ENCODE measurements at places on chromosomes 12 and 14.

- no peak for DNase-seq
Measured at GRCh38 chr12:3834774-3835173, 38.4 kb downstream of the PARP11 start.

- no peak for DNase-seq
Measured at GRCh38 chr12:113452458-113452857, 19.2 kb downstream of the LHX5 start.

- no peak for DNase-seq
Measured at GRCh38 chr14:77347751-77348150, 26.9 kb downstream of the GSTZ1 start.

DNA sequence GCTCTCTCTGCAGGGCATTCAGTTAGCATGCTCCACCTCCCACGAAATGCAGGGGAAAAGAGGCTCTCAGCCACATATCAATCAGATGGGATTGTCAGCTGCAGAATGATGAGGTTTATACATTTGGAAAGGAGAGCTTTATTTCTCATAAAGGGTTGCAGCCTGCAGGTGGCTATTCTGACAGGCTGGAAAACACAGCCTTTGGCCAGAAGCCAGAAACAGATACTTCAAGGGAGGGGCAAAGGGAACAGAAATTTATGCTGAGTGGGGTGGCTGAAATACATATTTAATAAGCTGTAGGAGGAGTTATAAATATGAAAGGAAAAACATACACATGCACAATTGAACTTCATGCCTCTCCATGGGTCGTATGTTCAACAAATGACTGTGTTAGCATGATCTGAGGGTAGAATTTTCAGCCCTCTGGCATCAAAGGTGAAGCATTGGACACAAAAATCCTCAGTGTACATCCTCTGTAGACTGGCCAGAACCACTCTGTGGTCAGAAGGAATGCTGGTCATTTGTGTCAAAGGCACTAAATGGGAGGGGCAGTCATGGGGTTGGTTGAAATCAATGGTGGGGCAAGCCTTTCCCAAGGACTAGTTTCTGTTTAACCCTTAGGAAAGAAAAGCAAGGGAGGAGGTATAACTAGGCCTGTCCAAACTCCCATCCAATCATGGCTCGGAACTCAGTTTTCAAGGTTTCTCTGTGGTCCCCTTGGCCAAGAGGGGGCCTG is 62.4 kb downstream of the TMX1 start:
- no peak for DNase-seq

DNA sequence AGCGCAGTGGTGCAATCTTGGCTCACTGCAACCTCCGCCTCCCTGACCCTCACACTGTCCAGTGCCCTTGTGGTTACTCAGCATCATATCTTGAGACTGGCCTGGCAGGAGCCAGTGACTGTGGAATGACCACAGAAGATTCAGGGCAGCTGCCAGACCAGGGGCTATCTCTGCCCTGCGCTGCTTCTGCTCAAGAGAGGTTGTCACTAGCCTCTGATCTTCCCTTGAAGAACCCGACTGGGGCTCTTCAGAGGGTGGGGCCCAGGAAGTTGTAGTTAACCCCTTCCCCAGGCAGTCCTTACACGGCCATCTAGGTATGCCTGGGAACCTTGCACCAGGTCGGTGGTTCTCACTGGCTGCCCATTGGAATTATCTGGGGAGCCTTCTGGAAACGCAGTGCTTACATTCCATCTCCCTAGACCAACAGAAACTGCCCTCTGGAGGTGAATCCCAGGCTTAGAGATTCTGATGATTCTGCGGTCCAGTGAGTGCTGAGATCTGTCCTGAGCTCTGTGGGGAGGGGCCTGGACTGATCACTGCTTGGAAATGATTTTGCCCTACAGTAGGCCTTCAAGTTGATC is 41.4 kb downstream of the PLEKHG3 start:
- DNase-seq: no peak

GRCh38 chr14:70130482-70130881 is 58.3 kb downstream of the SLC8A3 start:
- DNase-seq: no peak

DNA sequence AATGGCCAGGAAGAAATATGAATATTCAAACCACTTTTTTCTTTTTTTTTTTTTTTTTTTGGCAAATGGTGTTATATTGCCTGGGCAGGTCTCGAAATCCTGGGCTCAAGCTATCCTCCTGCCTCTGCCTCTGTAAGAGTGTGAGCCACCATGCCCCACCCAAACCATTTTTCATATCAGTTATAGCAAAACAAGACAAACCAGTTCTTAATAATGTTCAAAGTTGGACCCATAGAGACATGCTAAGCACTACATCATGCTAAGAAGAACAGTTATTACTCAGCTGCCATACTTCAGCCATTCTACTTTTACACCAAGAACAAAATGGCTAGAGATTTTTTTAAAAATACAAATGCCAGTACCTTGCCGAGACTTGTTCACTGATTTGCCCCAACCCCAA is 25.5 kb downstream of the EIF2S1 start:
- no peak for DNase-seq

- DNase-seq: no peak
Measured at GRCh38 chr12:22477894-22478287, 66.5 kb downstream of the C2CD5 start.

DNA sequence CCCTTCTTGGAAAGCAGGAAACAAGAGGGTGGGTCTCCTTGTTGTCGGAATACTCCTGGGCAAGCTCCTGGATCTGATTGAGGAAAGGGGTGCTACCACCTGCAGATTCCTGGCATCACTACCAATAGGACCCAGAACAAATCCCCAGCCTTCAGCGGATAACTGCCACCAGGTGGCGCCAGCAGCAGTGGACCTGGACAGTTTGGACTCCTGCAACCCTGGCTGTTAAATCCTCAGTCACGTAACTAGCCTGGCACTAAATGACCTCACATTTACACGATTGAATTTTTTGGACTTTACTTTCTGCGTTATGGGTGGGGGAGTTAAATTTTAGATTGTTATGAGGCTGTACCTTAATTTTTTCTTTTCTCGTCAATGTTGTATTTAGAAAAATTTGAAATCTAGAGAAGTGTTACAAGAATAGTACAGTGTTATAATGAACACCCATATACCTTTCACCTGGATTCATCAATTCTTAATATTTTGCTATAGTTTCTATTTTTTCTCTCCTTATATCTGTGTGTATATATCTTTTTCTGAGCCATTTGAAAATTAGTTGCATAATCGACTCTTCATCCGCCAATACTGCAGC is 95.6 kb downstream of the GAS2L3 start:
- DNase-seq: peak; percentile 67

GRCh38 chr12:2284321-2284813 is 231.6 kb downstream of the CACNA1C start:
- DNase-seq: no peak

DNA sequence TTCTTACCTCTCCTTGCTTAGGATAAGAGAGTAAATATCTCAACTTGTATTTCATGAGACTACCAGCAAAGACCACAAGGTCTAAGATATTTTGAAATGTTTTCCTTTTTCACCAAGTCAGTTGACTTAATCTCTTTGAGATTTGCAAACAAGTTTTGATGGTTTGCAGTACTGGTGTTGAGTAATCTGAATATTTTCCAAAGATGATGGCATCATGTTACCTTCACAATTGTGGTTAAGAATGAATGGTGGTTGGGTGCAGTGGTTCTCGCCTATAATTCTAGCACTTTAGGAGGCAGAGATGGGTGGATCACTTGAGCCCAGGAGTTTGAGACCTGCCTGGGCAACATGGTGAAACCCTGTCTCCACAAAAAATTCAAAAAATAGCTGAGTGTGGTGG is 225.7 kb downstream of the TMTC2 start:
- DNase-seq: no peak

- no peak for DNase-seq
Measured at GRCh38 chr12:3083241-3083920, 6.2 kb downstream of the TSPAN9 start.

GRCh38 chr12:127625176-127625771 is 641.7 kb upstream of the TMEM132C start:
- DNase-seq: no peak

- DNase-seq: no peak
Measured at GRCh38 chr12:10241727-10242126, 29.1 kb downstream of the GABARAPL1 start.

- DNase-seq: no peak
Measured at GRCh38 chr14:69274321-69274720, 14.4 kb downstream of the GALNT16 start.

GRCh38 chr14:96247031-96247430 is 9.0 kb upstream of the BDKRB1 start:
- DNase-seq: peak; percentile 20

DNA sequence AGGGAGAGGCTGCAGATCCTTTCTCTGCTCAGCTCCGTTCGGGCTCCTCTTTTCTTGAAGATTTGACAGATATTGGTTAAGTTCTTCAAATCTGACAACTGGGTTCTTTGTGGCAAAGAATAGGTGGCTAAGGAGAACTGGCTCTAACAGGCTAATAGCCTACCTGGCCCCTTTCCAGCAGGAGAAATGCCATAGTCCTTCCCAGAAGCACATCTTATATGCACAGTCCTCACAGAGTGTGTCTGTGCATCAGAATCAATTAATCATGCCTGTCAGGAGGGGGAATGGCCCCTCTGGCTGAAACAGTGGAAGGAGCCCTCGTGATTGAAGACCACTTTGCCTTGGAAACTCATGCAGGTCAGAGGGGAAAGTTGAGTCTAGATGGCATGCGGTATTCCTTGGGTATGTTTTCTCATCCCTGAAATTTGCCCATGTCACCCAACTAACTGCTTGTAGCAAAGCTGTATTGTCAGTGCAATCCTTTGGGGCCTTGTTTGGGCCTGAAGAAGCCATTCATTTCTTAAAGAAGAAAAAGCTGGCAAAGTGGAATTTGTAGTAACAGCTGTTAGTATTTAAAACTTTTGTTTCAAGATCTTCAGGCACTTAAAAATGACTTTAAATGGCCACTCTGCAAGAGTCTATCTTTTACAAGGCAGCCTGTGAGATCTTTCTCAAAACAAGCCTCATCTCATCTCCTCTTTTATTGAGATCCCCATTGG is 251.5 kb downstream of the ZFP36L1 start:
- no peak for DNase-seq

DNA sequence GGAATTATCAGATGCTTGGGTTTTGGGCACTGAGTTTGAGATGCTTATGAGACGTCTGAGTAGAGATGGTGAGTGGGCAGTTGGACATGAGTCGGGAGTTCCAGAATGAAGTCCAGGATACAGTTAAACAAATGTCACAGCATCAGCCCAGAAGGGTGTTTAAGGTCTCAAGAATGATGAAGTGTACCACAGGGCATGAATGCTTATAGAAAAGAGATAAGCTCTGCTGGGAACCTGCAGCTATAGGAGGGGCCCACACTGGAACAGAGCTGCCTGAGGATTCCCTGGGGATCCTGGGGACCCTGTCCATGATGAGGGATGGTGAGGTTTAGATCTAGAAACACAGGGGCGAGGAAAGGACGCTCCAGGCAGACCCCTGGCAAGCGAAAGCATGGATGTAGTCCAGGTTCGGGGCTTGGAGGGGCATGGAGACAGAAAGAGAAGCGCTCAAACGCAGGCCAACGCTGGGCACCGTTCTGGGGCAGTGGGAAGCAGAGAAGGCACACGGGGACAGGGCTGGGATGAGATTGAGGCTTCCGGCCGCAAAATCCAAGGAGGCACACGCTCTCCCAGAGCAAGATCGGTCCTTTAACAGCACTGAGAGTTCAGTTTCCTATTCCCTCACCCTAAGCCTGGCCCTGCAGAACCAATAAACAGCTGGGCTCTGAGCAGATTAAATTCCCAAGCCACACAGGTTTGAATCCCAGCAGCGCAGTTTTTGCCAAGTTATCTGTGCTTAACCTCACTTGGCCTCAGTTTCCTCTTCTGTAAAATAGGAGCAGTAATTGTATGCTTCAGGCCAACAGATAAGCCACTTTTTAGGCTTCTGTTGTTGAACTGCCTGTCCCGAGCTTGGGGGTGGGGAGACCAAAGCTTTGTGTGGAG is 52.9 kb downstream of the EID3 start:
- no peak for DNase-seq

DNA sequence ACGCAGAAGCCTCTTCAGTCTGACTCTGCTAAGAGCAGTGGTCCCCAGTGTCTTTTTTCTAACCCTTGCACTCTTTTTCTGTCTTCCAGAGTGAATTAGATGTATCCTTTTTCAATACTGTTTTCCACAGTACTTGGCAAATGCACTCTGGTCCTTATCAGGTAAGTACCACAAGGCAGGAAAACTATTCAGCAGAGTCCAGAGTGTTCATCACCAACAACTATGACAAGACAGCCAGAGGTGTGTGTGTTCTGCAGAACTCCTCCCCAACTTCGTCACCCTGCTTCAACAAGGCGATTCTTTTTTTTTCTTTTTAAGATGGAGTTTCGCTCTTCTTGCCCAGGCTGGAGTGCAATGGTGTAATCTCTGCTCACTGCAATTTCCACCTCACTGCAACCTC is 54.3 kb upstream of the STRN3 start:
- no peak for DNase-seq

DNA sequence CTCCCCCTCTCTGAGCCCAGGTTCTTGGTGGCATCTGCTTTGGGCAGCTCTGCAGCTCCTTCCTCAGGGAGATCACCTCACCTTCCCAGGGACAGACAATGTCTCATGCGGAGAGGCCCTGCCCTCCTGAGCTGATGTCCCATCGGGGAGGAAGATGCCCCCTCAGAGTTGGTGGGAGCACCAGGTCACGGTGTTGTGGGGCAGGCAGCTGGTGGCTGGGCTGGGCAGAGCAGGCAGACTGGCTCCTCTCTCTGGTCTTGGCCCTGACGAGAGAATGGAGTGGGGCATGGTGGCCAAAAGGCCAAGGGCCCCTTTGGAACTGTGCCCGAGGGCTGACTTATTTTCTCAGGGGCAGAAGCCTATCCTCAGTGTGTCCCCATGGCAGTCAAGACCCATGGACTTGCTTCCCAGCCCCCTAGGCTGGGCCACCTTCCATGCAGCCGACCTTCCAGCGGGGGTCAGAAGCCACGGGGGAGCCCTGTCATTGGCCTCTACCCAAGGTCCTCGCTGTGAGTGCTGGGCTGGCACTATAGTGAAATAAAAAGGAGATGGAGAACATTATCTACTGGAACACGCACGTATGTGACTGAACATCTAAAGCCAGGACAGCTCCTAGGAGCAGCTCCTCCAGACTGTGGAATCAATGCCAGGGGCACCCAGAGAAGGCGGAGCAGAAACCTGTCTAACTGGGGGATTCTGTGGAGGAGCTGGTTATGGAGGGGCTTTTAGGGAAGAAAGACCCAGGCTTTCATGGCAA is 21.9 kb downstream of the PPP2R5C start:
- no peak for DNase-seq

GRCh38 chr14:92516966-92517506 is 3.5 kb downstream of the RIN3 start:
- no peak for DNase-seq

GRCh38 chr12:4438834-4439596 is 6.6 kb downstream of the FGF6 start:
- no peak for DNase-seq

DNA sequence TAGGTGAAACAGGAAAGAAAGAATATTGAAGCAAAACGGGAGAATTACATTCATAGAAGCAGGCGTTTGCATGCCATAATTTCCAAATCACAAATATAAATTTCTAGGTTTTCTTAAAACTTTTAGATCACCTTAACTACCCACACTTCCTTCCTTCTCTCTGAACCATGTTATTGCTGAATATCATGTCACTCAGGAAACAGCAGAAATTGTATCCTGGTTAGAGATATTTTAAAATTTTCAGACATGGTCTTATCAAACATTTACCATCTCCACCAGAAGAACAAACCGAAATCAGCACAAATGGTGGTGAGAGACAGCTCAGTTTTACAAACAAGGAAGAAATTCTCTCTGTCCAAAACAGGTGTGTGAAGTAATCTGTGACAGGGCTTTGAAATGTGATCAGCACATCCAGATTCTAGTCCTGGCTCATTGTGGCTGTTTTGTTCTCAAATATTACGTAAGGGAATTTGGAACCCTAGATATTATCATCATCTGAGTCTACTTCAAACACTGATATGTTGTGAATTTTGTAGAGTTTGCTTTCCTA is 16.3 kb downstream of the TESPA1 start:
- DNase-seq: no peak
